ELF-1 (cell line): ENCODE measurements at places on chromosomes 5 and 9.

GRCh38 chr5:77409870-77410621 is 82.1 kb downstream of the WDR41 start:
- DNase-seq = no peak

- no peak for DNase-seq
Measured at GRCh38 chr9:5352637-5353248, 13.1 kb upstream of the RLN1 start.

DNA sequence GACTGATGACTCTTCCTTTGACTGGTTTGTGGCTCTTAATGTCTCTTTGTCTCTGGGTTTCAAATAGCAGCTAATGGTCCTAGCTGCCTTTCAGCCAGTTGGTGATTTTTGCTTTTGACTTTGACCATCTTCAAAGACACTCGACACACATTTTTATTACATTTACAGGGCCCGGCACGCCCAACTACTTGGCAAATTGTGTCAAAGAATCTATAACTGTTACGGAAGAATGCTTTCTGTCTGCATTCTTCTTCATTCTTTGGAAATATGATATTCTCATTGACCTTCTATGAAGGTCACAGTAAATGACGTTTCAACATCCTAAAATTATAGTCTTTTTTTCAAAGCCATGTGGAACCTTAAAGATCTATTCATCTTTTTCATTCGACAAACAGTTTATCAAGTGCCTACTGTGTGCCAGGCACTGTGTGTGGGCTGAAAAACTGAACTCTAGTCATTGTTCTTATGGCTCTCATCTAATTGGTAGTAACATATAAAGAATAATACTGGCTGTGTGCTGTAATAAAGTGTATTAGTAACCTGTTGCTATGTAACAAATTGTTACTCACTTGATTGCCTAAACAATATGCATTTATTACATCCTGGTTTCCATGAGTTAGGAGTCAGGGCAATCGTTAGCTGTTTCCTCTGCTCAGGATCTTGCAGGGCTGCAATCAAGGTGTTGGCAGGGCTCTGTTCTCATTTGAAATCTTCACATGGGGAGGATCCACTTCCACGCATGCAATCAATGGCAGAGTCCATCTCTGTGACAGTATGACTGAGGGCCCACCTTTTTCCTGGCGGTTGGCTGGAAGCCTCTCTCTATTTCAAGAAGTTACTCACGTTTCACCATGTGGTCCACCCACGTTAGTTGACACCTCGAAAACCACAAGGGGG is 7.0 kb upstream of the WHRN start:
- no peak for DNase-seq

DNA sequence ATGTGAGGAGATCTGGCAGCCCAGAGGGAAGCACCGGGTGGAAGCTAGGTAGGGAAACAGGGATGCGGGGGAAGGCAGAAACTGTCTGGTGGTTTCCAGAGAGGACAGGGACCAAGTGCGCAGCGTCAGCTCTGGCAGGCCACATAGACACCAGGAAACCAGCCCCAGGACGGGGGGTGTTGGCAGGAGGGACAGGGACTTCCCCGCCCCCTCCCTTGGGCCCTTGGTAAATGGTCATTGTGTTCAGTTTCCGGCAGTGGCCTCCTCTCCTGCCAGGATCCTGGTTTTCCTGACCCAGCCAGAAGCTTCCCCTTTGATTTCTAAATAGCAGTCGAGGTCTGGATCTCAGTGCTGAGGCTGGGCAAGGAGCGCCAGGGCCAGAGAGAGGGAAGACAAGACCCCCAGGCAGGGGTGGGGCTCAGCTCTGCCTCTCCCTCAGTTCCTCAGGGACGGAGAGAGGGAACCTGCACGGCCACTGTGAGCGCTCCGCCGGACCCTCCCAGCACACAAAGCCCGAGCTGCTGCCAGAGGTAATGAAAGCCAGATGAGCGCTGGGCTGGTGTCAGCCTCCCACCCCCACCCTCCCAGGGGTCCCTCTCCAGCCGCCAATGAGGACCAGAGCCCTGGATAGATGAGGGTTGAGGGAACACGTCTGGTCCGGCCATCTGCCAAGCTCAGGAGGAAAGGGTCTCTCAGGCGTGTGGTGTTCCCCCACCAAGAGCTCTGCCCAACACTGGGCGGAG is 1.8 kb downstream of the RALGDS start:
- DNase-seq = peak; percentile 85

DNA sequence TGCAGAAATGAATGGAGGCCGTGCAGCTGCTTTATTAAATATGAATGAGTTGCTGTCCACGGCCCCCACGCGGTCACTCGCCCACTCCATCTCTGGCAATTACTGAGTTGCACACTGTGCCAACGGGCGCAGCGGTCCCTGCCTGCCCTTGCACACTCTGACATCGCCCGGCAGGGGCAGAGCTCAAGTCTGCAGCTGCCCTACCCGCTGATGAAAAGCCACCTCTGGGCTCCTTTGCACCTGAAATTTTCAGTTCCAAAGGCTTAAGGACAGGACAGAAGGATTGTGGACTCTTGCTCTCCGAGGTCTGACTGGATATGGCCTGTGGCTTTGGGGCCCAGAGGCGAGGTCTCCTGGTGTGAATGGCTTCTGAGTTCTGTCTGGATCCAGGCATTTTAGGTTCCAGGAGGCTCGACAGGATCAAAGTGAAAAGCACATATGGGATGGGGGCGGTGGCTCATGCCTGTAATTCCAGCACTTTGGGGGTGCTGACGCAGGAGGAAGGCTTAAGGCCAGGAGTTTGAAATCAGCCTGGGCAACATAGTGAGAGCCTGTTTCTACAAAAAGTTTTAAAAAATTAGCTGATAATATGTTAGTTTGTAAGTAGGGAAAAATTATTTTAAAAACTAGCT is 201.8 kb downstream of the PAX5 start:
- peak; percentile 13 for DNase-seq

DNA sequence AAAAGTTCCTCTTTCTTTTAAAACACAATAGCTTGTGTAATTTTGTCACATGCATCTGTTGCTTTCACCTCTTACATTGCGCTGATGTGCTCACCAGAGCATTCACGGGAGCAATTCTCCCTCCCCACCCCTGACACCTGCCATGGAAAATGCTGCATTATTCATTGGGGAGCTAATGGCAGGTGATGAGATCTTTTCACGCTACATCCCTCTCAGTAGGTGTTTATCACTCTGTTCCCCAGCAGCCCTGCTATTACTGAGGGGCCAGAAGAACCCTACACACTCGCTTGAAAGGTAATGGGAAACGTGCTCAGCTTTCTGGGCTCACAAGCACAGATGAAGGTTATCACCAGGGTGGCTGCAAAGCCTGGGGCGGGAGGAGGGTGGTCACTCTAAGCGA is 398.0 kb downstream of the PSAT1 start:
- DNase-seq = no peak

- DNase-seq = no peak
Measured at GRCh38 chr9:94908583-94909249, 182.2 kb downstream of the AOPEP start.

GRCh38 chr5:172502410-172502809 is 48.1 kb upstream of the SH3PXD2B start:
- no peak for DNase-seq

DNA sequence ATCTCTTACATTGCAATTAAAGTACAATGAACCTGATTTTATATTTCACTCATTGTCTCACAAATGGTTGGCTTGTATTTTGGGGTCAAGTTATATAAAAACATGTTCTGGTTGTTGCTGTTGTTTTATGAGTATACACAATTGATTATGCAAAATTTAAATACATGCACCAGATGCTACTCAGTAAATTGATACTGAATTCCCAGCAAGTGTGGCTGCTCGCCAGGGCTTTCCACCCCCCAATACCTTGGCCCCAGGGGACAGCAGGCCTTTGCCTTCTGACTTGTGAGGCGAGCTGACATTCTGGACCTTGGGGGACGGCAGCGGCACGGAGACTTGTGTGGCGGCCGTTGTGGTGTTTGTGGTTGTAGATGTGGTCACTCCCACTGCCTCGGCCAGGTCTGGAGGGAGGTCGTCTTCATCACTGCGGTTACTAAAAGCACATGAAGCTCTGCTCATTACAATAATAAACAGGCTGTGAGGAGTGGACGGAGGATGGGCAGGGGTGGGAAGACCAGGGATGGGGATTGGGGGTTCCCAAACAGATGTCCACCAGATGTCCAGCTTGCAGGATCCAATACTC is 27.0 kb upstream of the FRRS1L start:
- DNase-seq = no peak

GRCh38 chr9:83132768-83133167 is 69.8 kb upstream of the RASEF start:
- no peak for DNase-seq

DNA sequence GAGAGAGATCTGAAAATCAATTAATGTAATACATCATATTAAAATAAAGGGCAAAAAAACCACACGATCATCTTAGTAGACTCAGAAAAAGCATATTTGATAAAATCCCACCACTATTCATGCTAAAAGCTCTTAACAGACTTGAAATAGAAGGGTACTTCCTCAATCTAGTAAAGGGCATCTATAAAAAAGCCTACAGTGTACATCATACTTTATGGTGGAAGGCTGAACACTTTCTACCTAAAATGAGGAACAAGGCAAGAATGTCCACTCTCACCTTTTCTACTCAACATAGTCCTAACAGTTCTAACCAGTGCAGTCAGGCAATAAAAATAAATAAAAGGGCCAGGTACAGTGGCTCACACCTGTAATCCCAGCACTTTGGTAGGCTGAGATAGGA is 38.9 kb downstream of the POLK start:
- no peak for DNase-seq

GRCh38 chr5:158873104-158873503 is 226.6 kb downstream of the EBF1 start:
- no peak for DNase-seq

- DNase-seq = no peak
Measured at GRCh38 chr9:98521141-98521540, 187.6 kb downstream of the GABBR2 start.

- no peak for DNase-seq
Measured at GRCh38 chr5:4097199-4097598, 501.6 kb downstream of the IRX1 start.

GRCh38 chr9:82247318-82247717 is 258.7 kb downstream of the SPATA31D1 start:
- no peak for DNase-seq

DNA sequence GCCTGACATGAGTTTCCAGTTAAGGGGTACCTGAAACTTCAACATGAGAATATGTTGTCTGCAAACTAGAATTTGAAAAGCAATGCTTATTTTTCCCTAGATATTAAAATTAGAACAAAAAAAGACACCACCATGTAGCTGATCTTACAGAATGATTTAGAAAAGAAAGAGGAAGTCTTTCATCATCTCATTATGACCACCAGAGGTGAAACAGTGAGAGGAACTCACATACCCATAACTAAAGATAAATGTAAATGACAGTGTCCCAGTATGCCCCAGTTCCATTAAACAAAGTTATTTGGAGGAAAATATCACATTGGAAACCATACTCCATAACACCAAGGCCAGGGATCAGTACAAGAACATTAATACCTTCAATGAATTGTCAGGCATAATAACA is 6.9 kb downstream of the TAF7 start:
- no peak for DNase-seq

GRCh38 chr5:130496215-130496614 is 592.0 kb downstream of the CHSY3 start:
- DNase-seq = no peak

- no peak for DNase-seq
Measured at GRCh38 chr9:88801214-88801796, 190.0 kb upstream of the S1PR3 start.

DNA sequence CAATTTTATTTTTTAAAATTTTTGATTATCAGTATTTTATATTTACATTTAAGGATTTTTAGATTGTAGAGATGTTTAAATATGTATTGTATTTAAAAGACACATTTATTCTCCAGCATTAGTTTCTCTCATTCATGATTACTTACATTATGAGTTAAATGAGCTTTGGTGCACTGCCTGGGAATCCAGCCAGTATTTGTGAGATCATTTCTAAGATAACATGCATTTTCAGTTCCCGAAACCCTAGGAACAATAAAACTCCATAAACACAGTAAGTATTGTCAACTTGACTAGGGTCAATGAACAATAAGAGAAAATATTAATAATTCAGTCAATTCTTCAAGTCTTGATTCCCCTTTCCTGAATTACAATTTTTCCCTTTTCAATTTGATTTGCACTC is 403.3 kb downstream of the PLK2 start:
- no peak for DNase-seq

DNA sequence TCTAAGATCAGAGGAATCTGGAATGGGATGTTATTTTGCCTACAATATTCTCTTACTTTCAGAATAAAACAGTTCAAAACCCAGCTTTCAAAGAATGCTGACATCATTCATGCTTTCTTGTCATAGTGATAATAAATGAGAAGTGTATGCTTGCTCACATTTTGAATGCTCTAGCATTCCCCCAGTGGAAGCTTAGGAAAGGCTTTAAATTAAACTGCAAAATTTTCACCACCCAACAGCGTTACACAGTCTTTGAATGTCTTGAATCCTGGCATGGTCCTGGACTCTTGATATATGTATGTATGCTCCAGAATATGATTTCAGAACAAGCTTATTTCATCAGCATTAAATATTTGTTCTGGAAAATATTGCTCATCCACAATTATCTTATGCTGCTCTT is 964.3 kb upstream of the NUDT12 start:
- no peak for DNase-seq

- no peak for DNase-seq
Measured at GRCh38 chr9:134306636-134307600, 19.3 kb upstream of the RXRA start.

GRCh38 chr5:143347698-143348344 is 55.7 kb downstream of the NR3C1 start:
- no peak for DNase-seq

DNA sequence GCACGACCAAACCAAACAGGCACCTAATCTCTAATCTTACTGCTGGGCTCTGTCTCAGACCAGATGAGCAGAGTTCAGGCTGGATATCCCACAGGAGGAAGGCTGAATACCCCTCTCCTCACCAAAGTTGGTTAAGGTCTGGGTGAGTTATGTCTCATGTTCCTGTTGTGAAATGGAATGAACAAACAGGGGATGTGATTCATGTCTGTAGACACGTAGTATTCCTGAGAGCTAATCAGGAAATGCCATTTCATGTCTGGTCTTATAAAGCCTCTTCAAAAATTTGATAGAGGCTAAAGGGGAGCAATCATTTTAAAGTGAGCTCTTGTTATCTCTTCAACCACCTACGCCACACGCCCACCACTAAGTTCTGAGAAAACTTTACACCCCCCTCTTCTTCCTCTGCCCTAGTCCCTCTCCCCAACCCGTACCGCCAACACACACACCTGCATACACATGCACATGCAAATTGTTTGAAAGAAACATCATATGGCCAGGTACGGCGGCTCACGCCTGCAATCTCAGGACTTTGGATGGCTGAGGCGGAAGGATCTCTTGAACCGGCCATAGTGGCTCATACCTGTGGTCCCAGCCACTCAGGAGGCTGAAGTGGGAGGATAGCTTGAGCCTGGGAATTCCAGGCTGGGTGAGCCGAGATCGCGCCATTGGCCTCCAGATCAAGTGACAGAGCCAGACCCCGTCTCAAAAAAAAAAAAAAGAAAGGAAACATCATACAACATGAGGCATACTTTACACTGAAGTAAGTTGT is 69.8 kb upstream of the RAI14 start:
- DNase-seq = no peak
